GM23248 (cell line): ENCODE measurements at places on chromosomes 3 and 15.

- peak; percentile 55 for DNase-seq
Measured at GRCh38 chr3:170848292-170848917, 21.6 kb downstream of the RPL22L1 start.

DNA sequence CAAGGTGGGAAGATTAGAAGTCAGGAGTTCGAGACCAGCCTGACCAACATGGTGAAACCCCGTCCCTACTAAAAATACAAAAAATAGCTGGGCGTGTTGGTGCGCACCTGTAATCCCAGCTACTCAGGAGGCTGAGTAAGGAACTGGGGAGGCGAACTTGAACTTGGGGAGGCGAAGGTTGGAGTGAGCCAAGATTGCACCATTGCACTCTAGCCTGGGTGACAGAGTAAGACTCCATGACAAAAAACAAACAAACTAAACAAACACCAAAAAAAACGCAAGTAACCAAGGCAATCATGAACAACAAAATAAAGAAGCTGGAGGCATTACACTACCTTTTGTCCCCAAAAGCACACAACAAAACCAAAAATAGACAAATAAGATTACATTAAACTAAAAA is 547.3 kb upstream of the GBE1 start:
- no peak for DNase-seq

- no peak for DNase-seq
Measured at GRCh38 chr3:96266395-96267190, 547.8 kb upstream of the EPHA6 start.

DNA sequence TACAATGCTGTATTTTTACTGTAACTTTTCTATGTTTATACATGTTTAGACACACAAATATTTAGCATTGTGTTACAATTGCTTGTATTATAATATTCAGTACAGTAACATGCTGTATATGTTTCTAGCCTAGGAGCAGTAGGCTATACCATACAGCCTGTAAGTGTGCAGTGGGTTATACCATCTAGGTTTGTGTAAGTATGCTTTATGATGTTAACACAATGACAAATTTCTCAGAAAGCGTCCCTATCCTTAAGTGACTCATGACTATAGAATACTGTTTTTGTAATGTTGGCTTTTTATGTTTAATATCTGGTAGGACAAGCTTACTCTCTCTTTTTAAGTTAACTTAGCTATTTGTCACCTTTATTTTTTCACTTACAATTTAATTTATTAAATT is 127.5 kb upstream of the THRB start:
- no peak for DNase-seq

DNA sequence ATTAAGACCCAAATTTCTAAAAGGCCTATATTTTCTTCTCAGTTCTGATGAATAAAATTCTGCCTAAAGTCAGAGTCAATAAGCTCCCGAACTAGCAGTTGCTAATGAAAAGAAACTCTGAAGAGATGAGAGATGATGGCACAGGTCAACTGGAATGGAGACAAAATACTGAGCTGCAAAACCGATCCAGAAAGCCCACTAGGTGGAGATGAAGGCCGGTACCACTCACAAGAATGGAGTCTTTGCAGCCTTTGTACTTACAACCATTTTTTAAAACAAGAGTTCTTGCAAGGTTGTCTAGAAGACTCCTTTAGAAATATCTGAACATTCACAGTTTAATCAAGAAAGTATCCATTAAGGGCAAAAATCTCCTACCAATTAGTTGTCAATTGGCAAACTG is 119.9 kb upstream of the TJP1 start:
- DNase-seq = peak; percentile 19

DNA sequence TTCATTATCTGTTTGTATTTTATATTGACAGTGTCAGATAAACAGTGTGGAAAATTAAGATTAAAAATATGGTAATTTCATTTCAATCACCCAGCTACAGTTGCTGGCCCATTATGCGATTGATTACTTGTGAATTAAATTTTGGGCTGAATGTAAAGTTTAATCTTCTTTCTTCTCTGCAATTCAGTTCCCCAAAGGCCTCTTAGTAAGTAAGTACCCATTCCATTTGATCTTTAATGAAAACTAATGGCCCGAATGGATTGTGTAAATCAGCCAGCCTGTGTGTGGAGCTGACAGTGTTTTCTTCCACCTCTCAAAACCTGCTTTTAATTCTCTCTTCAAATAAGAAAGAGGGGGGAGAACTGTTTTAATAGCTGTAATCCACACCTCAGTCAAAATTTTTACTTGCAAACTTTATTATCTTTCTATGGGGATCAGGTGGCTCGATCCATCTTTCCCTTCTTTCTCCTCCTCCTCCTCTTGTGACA is 307.1 kb downstream of the IL20RB start:
- no peak for DNase-seq

- no peak for DNase-seq
Measured at GRCh38 chr3:28291577-28291976, 50.2 kb downstream of the CMC1 start.

GRCh38 chr3:117632191-117632590 is 922.6 kb downstream of the TUSC7 start:
- DNase-seq = no peak

GRCh38 chr3:158701420-158702065 is 29.1 kb upstream of the LXN start:
- peak; percentile 68 for DNase-seq

DNA sequence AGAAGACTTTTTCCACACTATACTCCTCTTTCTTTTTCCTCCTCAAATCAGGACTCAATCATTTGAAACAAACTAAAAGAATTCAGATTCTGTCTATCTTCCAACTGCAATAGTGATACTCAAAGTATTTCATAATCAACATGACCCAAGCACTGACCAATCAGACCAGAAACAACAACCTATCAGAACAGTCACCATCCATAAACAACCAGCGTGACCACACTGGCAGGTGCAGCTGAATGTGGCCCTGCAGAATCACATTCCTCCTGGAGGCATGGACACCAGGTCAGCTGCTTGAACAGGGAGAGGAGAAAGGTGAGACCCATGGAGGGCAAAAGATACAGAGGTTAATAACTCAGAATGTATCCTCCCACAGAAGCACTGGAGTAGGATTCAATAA is 13.3 kb downstream of the HRG start:
- DNase-seq = no peak

DNA sequence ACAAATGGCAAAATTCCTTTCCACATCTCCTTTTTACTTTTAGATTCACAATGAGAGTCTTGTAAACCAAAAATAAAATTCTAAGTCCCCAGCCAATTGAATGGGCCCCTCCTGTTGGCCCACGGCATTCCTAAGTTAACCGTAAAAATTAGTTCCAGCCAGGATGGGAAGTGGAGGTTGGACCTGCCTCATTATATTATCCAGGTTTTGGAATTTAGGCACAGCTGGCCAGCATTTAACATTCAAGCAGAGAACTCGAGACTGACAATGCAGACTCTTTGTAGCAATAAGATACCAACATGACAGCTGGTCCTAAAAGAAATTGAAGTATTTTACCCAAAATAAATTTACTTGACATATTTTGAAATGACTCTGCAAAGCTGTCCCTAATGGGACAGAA is 321.0 kb upstream of the NAALADL2 start:
- DNase-seq = no peak

GRCh38 chr3:150306083-150306482 is 102.0 kb upstream of the TSC22D2 start:
- DNase-seq = no peak

DNA sequence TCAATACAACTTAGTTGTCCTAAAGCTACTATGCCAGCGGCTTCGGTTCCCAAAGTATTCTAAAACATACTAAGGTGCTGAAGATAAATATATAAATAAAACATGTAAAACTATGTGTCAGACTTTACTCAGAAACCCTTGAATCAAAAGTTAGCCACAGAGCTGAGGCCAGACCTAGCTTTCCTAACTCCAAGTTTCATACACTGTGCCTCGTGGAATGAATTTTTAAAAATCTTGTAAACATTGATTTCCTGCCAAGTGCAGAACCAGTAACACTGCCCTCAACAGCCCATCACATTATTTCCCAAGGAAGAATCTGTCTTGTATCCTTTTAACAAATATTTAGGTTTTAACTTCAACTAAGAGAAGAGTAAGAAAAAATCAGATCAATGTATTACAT is 36.4 kb downstream of the TAMM41 start:
- DNase-seq = peak; percentile 83

GRCh38 chr3:171614318-171614921 is 154.2 kb upstream of the TNIK start:
- DNase-seq = peak; percentile 52

- DNase-seq = peak; percentile 95
Measured at GRCh38 chr3:124707656-124708062, 22.6 kb upstream of the UMPS start.

DNA sequence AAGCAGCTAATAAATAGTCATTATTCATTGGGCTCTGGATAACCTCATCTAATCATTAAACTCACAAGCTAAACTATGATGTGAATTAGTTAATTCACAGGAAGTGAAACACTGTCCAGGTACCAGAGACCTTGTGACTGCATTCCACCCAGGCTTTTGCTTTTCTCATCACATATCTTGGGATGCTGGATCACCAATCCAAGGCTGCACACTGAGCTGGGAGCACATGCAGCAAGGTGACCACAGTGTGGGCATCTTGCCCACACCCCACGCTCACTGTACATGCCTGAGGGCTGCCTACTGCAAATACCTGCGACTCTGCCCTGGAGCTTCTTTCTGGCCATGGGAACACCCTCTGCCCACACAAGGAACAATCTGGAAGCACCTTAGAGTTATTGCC is 40.6 kb upstream of the TNFAIP8L3 start:
- no peak for DNase-seq

- DNase-seq = peak; percentile 30
Measured at GRCh38 chr15:99749386-99749785, 16.1 kb upstream of the LYSMD4 start.

- no peak for DNase-seq
Measured at GRCh38 chr3:130340766-130341165, 4.7 kb upstream of the COL6A5 start.

GRCh38 chr3:141646760-141647561 is 91.1 kb upstream of the RNF7 start:
- DNase-seq = peak; percentile 44

- no peak for DNase-seq
Measured at GRCh38 chr3:158453865-158454264, 117.1 kb upstream of the MLF1 start.

GRCh38 chr3:121768452-121768851 is 18.9 kb upstream of the GOLGB1 start:
- DNase-seq = no peak

- DNase-seq = no peak
Measured at GRCh38 chr15:51561271-51561670, 61.3 kb downstream of the DMXL2 start.

DNA sequence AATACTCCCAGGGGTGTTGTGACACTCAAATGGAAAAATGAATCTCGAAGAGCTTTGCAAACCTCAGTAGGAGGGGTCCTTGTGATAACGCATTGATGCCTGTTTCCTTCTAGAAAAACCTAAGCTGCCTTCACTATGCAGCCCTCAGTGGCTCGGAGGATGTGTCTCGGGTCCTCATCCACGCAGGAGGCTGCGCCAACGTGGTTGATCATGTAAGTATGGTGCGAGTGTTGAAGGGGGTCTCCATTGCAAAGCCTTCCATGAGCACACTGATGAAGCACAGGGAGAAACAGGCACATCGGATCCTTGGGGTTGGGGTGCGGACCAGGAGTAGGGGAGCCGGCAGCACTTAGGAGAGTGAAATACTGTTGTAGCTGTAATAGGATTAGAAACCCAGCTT is 22.3 kb downstream of the ANKDD1A start:
- no peak for DNase-seq

DNA sequence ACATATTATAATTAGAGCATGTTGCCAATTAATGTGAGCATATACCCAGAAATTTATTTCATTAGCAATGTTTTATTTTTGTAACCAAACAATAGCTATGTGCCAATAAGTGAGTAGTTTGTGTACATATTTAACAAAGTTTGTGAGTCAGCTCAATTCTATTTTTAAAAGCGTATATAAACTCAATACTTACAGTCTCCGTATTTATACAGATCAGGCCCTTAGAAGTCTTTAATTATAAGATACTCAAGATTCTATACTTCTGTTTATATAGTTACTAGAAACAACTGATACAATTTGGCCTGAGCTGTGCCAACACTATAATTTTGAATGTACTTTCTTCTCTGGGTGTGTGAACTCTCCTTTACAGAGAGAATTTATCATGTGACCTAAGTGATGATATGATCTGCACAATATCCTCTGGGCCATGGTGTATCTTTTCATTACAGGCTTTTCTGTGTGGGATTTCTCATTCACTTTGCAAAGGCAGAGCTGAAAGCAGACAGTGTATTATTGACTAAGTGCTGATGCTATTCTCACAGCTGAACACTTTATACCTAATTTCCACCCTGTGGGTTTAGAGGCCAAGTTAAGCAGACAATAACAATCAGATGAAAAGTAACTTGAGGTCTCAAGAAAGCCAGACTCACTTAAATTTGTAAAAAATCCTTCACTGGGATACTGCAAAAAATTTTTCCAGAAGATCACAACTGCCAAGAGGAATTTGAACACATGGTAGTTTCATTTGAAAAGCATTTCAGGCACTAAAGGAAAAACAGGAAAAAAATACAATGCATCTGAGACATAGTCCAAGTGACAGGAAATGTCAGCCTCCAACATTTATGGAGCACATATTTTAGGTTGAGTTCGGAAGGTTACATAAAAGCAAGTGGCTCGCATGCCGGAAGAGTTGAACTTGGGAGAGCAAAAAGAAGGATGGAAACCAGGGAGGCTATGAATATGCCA is 277.9 kb upstream of the SEMA6D start:
- peak; percentile 2 for DNase-seq

- DNase-seq = no peak
Measured at GRCh38 chr15:96053781-96054428, 276.6 kb upstream of the NR2F2 start.

GRCh38 chr3:64764386-64764929 is 76.7 kb upstream of the ADAMTS9 start:
- no peak for DNase-seq

- DNase-seq = no peak
Measured at GRCh38 chr3:150238995-150239619, 169.0 kb upstream of the TSC22D2 start.

DNA sequence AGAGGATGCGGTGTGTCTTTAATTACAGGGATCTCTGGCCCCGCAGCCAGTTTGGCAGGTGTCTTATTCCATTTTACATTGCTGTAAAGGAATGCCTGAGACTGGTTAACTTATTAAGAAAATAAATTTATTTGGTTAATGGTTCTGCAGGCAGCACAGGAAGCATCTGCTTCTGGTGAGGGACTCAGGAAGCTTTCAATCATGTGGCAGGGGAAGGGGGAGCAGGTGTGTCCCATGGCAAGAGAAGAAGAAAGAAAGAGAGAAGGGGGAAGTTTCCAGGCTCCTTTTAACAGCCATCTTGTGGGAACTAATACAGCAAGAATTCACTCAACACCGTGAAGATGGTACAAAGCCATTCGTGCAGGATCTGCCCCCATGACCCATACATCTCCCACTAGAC is 128.0 kb upstream of the CRBN start:
- no peak for DNase-seq

- DNase-seq = no peak
Measured at GRCh38 chr3:132874701-132875100, 152.5 kb upstream of the NPHP3 start.
